Peyer's patch (tissue), 4 donors: ENCODE measurements at places on chromosomes 6 and 20.

GRCh38 chr6:22349051-22349450 is 52.2 kb upstream of the PRL start:
- no peaks in the 10 kb centered on the region for H3K36me3 ChIP-seq
- H3K4me1 ChIP-seq: no peaks in the 10 kb centered on the region
- no peak for DNase-seq

GRCh38 chr20:40082436-40082835 is 606.6 kb downstream of the MAFB start:
- H3K4me1 ChIP-seq: no peaks in the 10 kb centered on the region
- no peak overlapping the region for H3K4me3 ChIP-seq
- no peak for DNase-seq
- no peaks in the 10 kb centered on the region for H3K36me3 ChIP-seq
- no peaks in the 10 kb centered on the region for H3K27me3 ChIP-seq

- no peaks in the 10 kb centered on the region for H3K4me1 ChIP-seq
- no peak for DNase-seq
- H3K36me3 ChIP-seq: no peaks in the 10 kb centered on the region
- no peak overlapping the region for H3K4me3 ChIP-seq
- H3K27me3 ChIP-seq: no peaks in the 10 kb centered on the region
Measured at GRCh38 chr20:47287609-47288144, 68.8 kb downstream of the ZMYND8 start.

DNA sequence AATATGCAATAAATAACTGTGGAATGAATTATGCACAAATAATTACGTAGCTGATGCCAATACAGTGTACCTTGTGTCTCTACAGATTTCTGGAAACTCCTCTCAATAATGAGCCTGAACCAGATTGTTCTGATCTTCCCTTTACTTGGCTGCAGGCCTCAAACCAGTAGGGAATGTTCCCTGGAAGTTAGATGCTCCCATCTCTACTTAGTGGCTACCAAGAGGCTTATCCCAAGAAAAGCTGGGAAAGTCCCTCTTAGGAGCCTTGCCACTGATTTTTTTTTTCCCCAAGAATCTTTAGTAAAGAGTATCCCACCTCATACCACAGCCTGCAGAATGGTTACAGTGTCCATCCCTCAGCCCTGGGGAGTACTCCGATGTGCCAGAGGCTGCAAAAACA is 702.1 kb downstream of the RFPL4B start:
- H3K27ac ChIP-seq: no peak overlapping the region
- no peak for DNase-seq
- no peaks in the 10 kb centered on the region for H3K36me3 ChIP-seq
- H3K27me3 ChIP-seq: no peaks in the 10 kb centered on the region

GRCh38 chr20:51758978-51759544 is 9.1 kb downstream of the ATP9A start:
- DNase-seq: no peak
- no peak overlapping the region for H3K4me3 ChIP-seq
- H3K27me3 ChIP-seq: no peaks in the 10 kb centered on the region

GRCh38 chr6:21121636-21122136 is 471.9 kb upstream of the SOX4 start:
- H3K4me1 ChIP-seq: no peaks in the 10 kb centered on the region
- H3K27ac ChIP-seq: no peak overlapping the region
- H3K27me3 ChIP-seq: no peaks in the 10 kb centered on the region
- no peak overlapping the region for H3K4me3 ChIP-seq

GRCh38 chr6:150966786-150967185 is 101.3 kb downstream of the MTHFD1L start:
- H3K4me3 ChIP-seq: no peak overlapping the region
- no peak for DNase-seq
- H3K4me1 ChIP-seq: no peaks in the 10 kb centered on the region
- no peak overlapping the region for H3K27ac ChIP-seq
- no peaks in the 10 kb centered on the region for H3K36me3 ChIP-seq

GRCh38 chr6:118372413-118372812 is 175.7 kb upstream of the PLN start:
- H3K27ac ChIP-seq: no peak overlapping the region
- no peaks in the 10 kb centered on the region for H3K4me1 ChIP-seq
- DNase-seq: no peak
- H3K27me3 ChIP-seq: no peaks in the 10 kb centered on the region
- H3K36me3 ChIP-seq: no peaks in the 10 kb centered on the region

GRCh38 chr6:24576447-24576846 is 69.5 kb downstream of the KIAA0319 start:
- no peak overlapping the region for H3K27ac ChIP-seq
- DNase-seq: no peak
- H3K4me1 ChIP-seq: no peaks in the 10 kb centered on the region
- no peaks in the 10 kb centered on the region for H3K27me3 ChIP-seq
- no peaks in the 10 kb centered on the region for H3K36me3 ChIP-seq
- no peak overlapping the region for H3K4me3 ChIP-seq

DNA sequence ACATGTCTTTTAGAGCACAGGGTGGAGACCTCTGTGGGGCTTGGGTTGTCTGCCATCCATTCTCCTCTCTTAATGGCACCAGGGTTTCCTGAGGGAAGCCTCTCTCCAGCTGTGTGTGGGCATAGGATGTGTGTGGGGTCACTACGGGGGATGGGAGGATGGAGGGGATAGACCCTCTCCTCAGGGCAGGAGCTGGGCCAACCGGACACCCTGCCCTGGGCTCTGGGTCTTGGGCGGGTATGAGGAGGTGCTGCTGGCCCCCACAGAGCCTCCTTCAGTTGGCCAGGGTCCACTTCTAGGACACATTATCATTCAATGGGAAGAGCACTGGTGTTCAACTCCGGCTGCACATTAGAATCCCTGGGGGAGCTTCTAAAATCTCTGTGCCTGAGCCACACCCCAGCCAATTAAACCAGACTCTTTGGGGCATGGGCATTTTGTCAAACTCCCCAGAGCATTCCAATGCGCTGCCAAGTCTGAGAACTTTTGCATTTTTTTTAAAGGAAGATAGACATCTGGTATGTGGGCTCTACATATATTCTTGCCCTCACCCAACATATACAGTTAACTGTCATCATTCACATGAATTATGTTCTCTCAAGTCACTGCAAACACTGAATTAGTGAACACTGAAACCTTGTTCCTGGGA is 38.5 kb downstream of the TRAM2 start:
- no peaks in the 10 kb centered on the region for H3K27me3 ChIP-seq
- no peaks in the 10 kb centered on the region for H3K36me3 ChIP-seq
- no peak overlapping the region for H3K4me3 ChIP-seq

GRCh38 chr20:25015986-25016385 is 23.4 kb upstream of the APMAP start:
- H3K27me3 ChIP-seq: no peaks in the 10 kb centered on the region
- peaks cover 68% of the 10 kb centered on the region for H3K36me3 ChIP-seq

DNA sequence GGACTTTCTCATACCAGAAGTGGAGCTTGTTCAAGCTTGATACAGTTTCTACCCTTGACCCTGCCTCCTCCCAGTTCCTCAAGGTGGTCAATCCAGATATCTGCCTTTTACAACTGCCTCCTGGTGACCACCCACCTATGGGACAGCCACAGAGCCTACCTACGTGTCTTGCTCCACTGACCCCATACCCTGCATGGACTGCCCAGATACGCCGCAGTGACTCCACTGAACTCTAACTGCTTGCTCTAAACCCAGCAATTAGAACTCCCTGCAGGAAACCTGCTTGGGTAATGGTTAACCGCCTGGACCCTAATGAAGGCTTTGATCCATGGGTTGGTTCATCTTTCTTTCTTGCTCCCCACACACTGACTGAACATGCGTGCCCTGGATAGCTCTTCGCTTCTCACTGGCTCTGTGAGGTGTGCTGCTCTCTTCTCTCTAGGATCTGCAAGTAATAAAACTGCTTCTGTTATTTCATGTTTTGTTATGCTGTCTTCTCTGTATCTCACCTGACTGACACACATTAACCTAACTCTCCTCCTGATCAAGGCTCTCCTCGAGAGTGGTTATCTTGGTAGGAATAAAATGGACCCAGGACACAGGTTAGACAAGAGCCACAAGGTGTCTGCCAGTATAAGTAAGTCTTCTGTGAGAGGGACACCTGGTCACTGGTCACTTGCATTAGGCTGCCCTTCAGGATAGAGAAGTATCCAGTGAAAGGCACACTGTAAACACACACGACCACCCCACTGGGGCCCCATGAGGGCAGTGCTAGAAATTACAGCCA is 79.2 kb downstream of the CHD6 start:
- H3K36me3 ChIP-seq: no peaks in the 10 kb centered on the region
- no peaks in the 10 kb centered on the region for H3K27me3 ChIP-seq
- H3K27ac ChIP-seq: no peak overlapping the region
- no peaks in the 10 kb centered on the region for H3K4me1 ChIP-seq
- H3K4me3 ChIP-seq: no peak overlapping the region

DNA sequence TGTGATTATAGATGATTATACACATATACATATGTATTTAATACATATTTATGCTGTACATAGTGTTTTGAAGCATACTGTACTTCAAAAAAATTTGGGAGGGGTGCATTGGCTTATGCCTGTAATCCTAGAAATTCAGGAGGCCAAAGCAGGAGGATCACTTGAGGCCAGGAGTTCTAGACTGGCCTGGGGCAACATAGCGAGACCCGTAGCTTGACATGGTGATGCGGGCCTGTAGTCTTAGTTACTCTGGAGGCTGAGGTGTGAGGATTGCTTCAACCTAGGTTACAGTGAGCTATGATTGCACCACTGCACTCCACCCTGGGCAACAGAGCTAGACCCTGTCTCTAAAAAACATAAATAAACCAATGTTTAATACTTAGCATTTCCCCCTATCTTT is 1.6 kb upstream of the FAM110A start:
- no peaks in the 10 kb centered on the region for H3K36me3 ChIP-seq
- DNase-seq: no peak
- no peak overlapping the region for H3K4me3 ChIP-seq
- H3K4me1 ChIP-seq: peaks cover 5% of the 10 kb centered on the region
- no peaks in the 10 kb centered on the region for H3K27me3 ChIP-seq

DNA sequence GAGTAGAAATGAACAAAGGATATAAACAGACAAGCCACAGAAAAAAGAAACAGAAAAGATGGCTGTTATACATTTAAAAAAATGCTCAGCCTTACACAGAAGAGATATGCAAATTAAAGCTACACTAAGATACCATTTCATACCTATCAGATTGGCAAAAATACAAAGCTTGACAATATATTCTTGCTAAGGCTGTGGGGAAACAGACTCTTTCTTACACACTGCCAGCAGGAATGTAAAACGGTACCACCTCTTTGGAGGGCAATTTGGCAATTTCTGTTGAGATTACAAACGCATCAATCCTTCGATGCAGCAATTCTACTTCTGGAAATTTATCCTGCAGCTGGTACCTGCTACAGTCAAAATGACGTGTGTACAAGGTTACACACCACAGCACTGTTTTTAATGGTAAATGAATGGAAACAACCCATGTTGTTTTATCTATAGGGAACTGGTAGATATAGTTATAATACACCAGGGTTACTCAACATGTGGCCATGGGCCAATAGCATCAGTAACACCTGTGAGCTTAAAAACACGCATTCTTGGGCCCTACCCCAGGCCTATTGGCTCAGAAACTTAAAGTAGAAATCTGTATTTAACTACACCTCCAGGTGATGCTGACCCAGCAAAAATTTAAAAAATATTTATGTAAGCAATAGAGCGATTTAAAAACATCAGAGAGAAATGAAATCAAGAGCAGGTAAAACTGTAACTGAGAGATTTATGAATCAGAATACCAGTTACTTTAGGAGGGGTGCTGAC is 53.3 kb downstream of the TRAM2 start:
- no peak overlapping the region for H3K27ac ChIP-seq
- H3K4me1 ChIP-seq: no peaks in the 10 kb centered on the region
- H3K4me3 ChIP-seq: no peak overlapping the region
- no peaks in the 10 kb centered on the region for H3K27me3 ChIP-seq
- H3K36me3 ChIP-seq: no peaks in the 10 kb centered on the region

- DNase-seq: no peak
- H3K36me3 ChIP-seq: no peaks in the 10 kb centered on the region
- no peaks in the 10 kb centered on the region for H3K27me3 ChIP-seq
- H3K4me3 ChIP-seq: no peak overlapping the region
- H3K27ac ChIP-seq: no peak overlapping the region
Measured at GRCh38 chr6:138291849-138292181, 73.5 kb upstream of the PBOV1 start.

GRCh38 chr6:4776493-4777393 is 539 bp downstream of the CDYL start:
- DNase-seq: no peak
- H3K27ac ChIP-seq: peak overlapping the region; percentile 92
- H3K27me3 ChIP-seq: no peaks in the 10 kb centered on the region
- peak overlapping the region; percentile 80 for H3K4me3 ChIP-seq
- no peaks in the 10 kb centered on the region for H3K4me1 ChIP-seq
- no peaks in the 10 kb centered on the region for H3K36me3 ChIP-seq

DNA sequence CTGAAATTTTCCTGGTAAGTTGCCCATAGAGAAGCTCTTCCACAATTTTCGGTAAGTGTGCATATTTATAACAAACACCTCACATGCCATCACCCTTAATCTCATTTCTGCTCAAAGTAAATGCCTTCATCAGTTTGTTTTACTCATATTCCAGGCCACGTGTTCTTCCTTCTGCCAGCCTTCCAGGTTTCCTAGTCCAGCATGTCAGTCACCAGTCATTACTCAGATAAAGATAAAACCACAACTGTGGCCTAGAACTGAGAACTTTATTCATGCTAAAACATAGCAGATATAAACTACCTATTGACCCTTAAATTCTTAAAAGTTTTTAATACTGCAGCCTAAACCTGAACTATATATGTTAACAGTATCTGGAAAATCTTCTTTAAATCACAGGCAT is 149.5 kb upstream of the SLC22A16 start:
- peaks cover 27% of the 10 kb centered on the region for H3K36me3 ChIP-seq
- DNase-seq: no peak
- no peak overlapping the region for H3K27ac ChIP-seq
- H3K4me3 ChIP-seq: no peak overlapping the region

DNA sequence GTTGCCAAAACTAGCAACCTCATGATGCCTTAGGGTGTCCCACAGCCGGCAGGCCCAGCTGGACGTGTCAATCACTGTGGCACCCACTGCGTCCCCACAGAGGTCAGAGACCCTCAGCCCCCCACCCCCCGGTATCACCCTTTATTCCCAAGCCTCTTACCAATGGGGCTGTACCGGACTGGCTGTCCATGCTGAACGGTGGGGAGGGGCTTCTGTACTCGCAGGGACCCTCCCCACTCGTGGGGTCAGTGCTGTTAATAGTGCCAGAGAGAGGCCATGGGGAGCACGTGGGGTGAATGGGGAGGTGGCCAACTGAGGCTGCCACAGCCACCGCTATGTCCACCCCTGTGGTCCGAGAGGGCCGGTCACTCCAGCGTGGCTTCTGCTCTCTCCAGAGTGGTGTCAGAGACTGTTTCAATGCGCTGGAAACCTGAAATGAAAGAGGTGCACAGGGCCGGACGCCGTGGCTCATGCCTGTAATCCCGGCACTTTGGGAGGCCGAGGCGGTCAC is 68.6 kb downstream of the THBS2 start:
- no peaks in the 10 kb centered on the region for H3K36me3 ChIP-seq
- no peaks in the 10 kb centered on the region for H3K4me1 ChIP-seq
- H3K4me3 ChIP-seq: no peak overlapping the region
- no peaks in the 10 kb centered on the region for H3K27me3 ChIP-seq

DNA sequence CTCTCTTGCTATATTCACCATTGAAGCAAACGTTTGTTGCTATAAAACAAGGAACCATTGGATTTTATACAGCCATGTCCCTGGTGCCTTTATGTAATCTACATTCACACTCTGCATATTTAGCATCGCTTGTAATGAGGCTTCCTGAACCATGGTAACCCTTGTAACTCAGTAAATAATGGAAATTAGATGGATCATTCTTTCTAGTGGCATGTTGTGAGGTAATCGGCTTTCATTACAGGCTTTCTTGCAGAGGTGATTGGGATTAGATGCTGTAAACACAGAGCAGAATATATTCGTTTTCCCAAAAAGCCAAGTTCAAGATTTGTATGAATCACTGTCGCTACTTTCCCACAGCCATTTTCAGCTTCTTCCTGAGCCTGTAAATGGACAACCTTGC is 36.1 kb downstream of the SMPDL3A start:
- H3K27ac ChIP-seq: no peak overlapping the region
- no peak overlapping the region for H3K4me3 ChIP-seq
- H3K4me1 ChIP-seq: no peaks in the 10 kb centered on the region
- no peaks in the 10 kb centered on the region for H3K27me3 ChIP-seq
